ENCODE measurements at places on chromosomes 12 and 14.

- H3K27me3 ChIP-seq, result no peaks in the 10 kb centered on the region
- peak; percentile 73 for DNase-seq
- no peak overlapping the region for H3K27ac ChIP-seq
- H3K4me3 ChIP-seq, result peak overlapping the region; percentile 33
- peaks cover 5% of the 10 kb centered on the region for H3K36me3 ChIP-seq
Observed at GRCh38 chr12:68804657-68805591, 3.1 kb upstream of the MDM2 start.

DNA sequence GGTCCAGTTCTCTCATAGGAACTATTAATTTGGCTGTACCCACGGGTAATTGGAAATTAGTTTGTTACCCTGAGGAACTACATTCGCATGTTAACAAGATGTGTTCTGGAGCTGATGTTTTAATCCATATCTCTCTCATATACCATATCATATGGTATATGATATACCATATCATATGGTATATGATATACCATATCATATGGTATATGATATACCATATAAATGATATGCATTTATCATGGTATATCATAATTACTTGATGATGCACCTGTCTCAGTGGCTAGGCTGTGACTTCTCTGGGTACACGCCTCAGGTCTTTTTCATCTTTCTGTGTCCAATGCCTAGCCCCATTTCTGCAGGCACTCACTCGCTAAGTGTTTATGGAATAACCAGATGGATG lies 13.0 kb downstream of the KCNK10 start:
- H3K36me3 ChIP-seq, result no peaks in the 10 kb centered on the region
- no peaks in the 10 kb centered on the region for H3K4me1 ChIP-seq
- no peaks in the 10 kb centered on the region for H3K27me3 ChIP-seq
- DNase-seq, result no peak

GRCh38 chr12:55392032-55392795 lies 8.1 kb upstream of the OR6C65 start:
- H3K4me3 ChIP-seq, result no peak overlapping the region
- H3K4me1 ChIP-seq, result no peaks in the 10 kb centered on the region
- H3K36me3 ChIP-seq, result no peaks in the 10 kb centered on the region
- DNase-seq, result no peak
- no peak overlapping the region for H3K27ac ChIP-seq
- H3K27me3 ChIP-seq, result no peaks in the 10 kb centered on the region

GRCh38 chr14:60508707-60509437 lies at the start of gene SIX6:
TSS of gene SIX6 (plus strand) at chr14:60509146. CDS start at chr14:60509399, 253 bp downstream.
- H3K4me3 ChIP-seq, result peak within 1 kb of the TSS; percentile 54
- no peaks in the 10 kb centered on the region for H3K36me3 ChIP-seq
- H3K4me1 ChIP-seq, result peaks cover 78% of the 10 kb centered on the region
- peaks cover 100% of the 10 kb centered on the region for H3K27me3 ChIP-seq
- DNase-seq, result peak; percentile 92

DNA sequence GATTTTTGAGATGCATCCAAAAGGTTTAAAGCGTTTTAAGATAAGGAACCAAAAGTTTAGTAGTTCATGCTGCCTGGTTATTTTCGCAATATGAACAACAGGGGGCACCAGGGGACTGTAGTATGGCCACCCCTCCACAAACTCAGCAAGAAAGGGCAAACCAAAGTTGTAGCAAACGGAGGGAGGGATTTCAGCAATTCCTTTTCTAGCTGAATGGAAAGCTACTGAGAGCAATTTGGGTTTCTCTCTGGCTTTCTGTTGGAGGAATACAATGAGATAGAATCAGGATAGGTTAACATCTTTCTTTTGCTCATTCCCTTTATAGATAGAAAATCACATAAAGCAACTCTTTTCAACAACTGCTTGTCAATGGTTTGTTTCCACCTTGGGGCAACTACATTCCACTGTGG lies 62.5 kb downstream of the DRAM1 start:
- H3K27me3 ChIP-seq, result no peaks in the 10 kb centered on the region
- H3K36me3 ChIP-seq, result no peaks in the 10 kb centered on the region
- no peak overlapping the region for H3K4me3 ChIP-seq
- DNase-seq, result peak; percentile 90
- peaks cover 3% of the 10 kb centered on the region for H3K4me1 ChIP-seq
